ENCODE measurements at places on chromosomes 13 and 19.
A peak's percentile ranks its signal among the peaks of the same experiment; 100 is the strongest.

- peak; percentile 73 for DNase-seq
Observed at GRCh38 chr13:37715606-37716015, 117.0 kb upstream of the POSTN start.

GRCh38 chr13:75860935-75861334, 224.8 kb downstream of the LMO7 start:
- no peak for DNase-seq

GRCh38 chr19:41799444-41800000, 3.1 kb downstream of the CEACAM3 start:
- DNase-seq, result no peak

GRCh38 chr13:26758496-26759157, 2.0 kb downstream of the GPR12 start:
- DNase-seq, result no peak

- no peak for DNase-seq
Observed at GRCh38 chr13:62431852-62432251, 1016.2 kb upstream of the PCDH20 start.

- peak; percentile 1 for DNase-seq
Observed at GRCh38 chr13:105543742-105544141, 991.7 kb downstream of the EFNB2 start.

DNA sequence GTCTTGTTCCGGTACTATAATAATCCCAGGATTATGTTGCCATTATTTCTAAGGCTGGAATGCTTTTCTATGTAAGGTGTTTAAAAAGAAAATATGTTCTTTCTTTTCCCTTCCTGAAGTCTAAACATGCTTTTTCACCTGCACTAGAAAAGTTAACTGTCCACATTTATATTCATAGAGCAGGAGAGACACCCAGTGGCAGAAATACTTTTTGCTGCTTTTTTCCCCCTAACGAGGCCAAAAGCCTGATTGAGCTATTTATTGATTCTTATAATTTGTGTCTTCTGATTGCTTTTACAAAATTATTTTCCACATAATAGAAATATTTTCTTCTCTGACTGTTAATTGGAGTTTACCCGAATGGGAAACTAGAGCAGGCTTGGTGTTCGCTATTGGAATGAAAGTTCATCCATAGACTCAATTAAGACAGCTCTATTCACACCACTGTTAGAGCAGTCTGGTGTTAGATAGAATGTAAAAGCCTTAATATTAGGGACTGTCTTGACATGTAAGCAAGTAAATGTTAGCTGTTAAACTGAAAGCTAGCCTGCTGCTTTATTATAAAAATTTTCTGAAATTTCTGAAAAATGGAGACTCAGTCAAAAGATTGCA, 15.8 kb downstream of the GPR180 start:
- peak; percentile 44 for DNase-seq

Measured in ELR (cell line).